GM04503 (cell line): ENCODE measurements at places on chromosomes 2 and 18.

DNA sequence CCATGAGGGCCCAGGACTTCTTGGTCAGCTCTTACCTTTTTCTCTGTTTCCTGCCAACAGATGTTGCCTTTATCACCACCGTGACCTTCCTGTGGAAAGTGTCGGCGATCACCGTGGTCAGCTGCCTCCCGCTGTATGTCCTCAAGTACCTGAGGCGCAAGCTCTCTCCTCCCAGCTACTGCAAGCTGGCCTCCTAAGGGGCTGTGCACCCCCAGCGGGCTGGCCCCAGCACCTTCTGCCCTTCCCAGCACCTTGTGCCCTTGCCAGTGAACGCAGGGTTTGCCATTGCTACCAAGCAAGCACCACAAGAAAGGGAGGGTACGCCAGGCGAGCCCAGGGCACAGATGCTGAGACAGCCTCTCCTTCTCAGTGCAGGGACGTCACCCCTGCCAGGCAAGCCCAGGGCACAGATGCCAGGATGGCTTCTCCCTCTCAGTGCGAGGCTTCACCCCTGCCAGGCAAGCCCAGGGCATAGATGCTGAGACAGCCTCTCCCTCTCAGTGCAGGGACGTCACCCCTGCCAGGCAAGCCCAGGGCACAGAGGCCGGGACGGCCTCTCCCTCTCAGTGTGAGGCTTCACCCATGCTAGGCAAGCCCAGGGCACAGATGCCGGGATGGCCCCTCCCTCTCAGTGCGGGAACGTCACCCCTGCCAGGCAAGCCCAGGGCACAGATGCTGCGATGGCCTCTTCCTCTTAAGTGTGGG lies 18.4 kb upstream of the NFATC1 start:
- no peak for DNase-seq

DNA sequence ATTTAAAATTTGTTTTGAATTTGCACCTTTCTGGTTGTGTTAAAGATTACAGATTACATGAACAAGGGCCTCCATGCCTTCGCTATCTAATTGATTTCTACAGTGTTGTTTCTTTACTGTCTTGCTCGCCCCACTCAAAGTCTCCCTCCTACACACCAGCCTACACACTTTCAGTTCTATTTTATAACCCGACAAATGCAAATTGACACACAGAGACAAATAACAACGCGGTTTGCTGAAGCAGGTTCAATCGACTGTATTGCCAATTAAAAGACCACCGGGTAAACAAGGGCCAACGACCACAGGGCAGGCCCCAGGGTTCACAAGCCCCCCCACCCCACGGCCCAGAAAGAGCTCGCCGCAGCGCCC lies 869 bp downstream of the STARD7 start:
- DNase-seq: no peak

GRCh38 chr18:57640749-57641148 lies 19.1 kb upstream of the NARS1 start:
- no peak for DNase-seq

DNA sequence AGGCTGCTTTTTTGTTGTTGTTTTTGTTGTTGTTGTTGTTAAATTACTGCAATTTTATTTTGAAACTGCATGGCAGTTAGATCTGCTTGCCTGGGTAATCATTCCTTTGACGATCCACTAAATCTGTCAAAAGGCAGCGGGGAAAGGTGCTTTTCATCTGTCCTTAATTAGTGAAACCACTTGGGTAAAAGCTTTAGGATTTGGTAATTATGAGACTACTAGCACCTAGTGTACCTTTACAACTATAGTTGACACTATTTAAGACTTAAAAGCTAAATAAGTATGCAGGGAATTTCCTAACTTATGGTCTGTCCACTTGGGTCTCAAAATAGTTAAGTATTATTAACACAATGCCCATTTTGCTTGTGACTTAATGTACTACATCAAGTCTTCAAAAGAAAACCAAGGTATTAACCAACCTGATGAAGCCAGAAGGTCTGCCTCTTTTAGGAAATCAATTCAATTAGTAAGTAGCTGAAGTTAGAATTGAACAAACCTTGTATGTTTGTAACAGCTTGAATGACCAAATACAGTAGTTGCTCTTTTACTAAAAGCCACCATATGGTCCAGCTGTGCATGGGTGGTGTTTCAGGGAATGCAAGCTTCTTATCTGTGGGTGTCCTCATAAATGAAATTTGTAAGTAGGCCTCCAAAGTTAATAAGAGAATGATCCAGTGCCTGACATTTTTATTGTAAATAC lies 44.8 kb downstream of the NAB1 start:
- DNase-seq: no peak

- no peak for DNase-seq
Measured at GRCh38 chr2:11539317-11540147, 5.7 kb downstream of the GREB1 start.

- DNase-seq: no peak
Measured at GRCh38 chr2:99261242-99261641, 5.8 kb upstream of the LYG2 start.

DNA sequence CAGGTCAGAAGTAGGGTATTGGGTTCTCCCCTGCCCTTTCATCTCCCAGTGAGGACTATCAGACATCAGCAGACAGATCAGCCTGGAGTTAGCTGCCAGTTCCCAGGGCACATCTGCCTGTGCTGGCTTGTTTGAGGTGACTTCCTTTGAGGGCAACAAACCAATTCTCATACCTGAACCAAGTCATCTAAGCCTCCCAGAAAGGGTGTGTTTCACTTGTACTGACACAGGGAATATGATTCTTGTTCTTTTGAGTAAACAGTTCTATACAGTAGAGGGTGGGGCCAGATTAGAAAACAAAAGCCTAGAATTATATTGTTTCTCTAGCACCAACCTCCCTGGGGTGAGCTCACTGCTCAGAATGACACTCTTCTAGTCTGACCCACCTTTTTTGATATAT lies 591.9 kb downstream of the SLC4A3 start:
- no peak for DNase-seq

GRCh38 chr2:39018638-39019037 lies 102.2 kb downstream of the SOS1 start:
- no peak for DNase-seq
